NCI-H526 (cell line): ENCODE measurements at places on chromosomes 1 and 21.

DNA sequence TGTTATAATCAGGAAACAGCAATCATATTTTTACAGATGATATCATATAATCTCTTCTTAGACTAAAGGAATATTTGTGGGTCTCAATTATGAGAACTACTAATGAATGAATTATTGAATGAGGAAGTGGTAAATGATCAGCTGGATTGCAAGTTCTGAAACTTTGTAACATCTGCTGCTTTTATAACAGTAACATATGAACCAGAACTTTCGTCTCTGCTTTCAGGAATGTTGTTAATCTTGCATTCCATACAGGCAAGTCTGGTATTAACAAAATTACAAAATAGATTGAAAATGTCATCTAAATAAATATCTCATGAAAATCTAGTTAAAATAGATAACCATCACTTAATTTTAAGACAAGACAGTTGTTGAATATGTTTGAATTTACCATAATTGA lies 110.5 kb upstream of the COL11A1 start:
- DNase-seq = no peak

DNA sequence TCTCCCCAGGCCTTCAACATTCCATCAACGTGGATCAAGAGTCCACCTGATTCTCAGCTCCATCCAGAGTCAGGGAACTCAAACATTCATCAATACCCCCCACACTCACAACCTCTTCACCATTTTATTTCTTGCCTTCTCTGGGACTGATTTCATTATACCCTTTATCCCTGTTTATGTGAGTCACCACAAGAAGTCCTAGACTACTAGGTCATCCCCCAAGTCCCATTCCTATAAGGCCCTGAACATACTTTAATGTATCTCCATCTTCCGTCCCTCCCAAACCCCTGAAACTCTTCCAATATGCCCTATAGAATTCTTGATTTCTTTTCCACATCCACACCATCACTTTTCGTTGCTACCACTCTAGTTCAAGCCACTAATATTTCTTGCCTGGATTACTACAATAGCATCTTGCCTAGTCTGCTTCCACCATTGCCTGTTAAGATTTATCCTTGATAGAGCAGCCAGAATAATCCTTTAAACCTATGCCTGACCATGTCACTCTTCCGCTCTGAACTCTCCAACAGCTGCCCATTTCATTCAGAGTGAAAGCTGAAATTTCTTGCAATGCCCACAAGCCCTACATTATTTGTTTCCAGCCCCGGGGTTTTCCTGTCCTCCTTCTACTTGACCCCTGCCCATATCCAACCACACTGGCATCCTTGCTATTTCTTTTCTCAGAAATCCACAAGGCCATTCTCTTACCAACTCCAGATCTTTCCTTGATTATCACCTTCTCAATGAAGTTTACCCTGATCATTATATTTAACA lies 9.4 kb upstream of the SAMD13 start:
- DNase-seq = no peak

- DNase-seq = no peak
These were observed 37.4 kb downstream of the NCF2 start for GRCh38 chr1:183552891-183553290.

DNA sequence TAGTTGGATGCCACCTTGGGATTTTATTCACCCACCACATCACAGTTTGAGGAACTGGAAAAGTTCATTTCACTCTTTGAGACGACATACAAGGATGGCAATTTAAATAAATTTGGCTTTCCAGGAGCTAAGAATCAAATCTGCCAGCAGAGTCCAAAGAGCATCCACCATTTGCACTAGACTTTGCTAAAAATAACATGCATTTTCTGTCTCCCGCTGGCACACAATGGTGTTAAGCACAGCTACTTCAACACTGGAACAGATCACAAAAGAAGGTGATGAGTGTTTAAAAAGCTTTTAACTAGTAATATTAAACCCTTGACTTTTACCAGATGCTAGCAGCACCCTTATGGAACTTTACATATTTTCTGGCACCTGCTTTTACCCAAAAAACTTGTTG lies 44.6 kb downstream of the MAEL start:
- no peak for DNase-seq

- no peak for DNase-seq
These were observed 53.1 kb upstream of the TRIM67 start for GRCh38 chr1:231108516-231109302.

GRCh38 chr1:172135978-172136610 lies 284.4 kb upstream of the C1orf105 start:
- DNase-seq = no peak

GRCh38 chr1:66244429-66244828 lies 289.5 kb upstream of the SGIP1 start:
- no peak for DNase-seq

DNA sequence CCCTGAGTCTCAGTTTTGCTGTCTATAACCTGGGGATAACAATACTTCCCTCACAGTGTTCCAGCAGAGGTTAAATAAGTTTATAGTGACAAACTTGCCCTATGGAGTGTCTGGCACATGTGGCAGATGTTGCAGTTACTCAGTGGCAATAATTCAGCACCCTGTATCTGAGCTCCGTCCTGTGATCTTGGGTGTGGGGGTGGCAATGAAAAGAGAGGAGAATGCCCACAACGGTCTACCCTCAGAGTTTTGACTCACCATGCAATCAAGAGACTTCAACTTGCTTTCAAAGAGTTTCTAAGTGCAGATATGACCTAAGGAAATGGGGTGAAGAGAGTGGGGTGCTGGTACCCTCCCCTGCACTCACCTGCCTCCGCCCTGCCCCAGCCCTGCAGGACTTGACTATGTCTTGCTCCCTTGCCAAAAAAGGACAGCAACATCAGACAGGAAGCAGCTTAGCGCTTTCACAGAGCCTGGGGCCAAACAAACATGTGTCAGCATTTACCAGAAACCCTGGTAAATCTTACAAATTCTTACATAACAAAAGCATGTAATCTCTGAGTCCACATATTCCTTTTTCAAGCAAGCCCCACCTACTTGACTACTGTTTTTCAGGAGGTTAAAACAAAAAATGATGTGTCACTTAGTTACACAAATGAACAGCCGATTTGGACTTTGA lies 185.1 kb upstream of the CAMK1G start:
- DNase-seq = no peak

DNA sequence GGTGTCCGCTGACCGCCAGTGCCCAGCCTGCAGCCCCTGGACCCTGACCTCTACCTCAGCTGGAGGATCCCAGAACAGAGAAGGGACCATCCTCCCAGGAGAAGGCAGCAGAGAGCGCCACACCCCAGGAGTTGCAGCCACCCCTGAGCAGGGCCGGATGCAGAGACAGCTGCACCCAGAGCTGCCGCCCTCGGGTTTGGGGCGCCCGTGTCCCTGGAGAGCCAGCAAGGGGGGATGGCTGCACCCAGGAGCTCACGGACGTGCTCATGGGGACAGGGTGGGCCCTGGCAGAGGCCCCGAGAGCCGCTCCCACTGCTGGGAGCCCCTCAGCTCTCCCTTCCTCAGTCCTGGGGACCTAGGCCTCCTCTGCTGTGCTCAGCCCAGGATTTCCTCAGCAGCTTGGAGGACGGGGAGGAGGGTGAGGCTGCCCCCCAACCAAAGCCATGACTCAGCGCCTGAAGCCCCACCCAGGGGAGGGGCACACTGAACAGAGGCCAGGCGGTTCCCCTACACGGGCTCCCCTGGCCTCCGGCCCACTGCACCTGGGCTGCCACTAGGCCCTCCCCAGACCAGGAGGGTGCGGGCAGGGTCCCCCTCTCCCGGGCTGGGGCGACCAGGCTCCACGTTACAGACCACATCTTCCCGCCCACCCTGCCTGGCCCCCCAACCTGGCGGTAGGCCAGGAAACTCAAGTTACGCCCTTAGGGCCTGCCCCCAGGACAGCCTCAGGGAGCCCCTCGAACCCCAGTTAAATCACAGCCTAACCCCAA lies 2.2 kb downstream of the ACAP3 start:
- no peak for DNase-seq

GRCh38 chr1:32989160-32990050 lies 24.8 kb upstream of the RNF19B start:
- no peak for DNase-seq

DNA sequence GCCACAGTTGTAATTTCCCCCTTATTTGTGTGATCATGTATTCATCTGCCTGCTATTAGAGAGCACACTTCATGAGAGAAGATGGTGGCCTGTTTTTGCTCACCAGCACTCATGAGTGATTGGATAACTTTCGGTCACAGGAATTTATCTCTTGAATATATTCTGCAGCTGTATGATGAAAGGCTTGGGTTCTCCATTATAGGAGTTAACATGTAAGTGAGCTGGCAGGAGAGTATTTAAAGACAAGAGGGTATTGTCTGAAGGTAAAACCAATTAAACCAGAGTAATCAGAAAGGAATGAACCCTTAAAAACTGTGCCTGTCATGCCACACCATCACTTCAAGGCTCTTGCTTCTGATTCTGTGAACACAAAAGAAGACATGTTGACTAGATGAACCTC lies 574.9 kb upstream of the CAMK1G start:
- DNase-seq = no peak

DNA sequence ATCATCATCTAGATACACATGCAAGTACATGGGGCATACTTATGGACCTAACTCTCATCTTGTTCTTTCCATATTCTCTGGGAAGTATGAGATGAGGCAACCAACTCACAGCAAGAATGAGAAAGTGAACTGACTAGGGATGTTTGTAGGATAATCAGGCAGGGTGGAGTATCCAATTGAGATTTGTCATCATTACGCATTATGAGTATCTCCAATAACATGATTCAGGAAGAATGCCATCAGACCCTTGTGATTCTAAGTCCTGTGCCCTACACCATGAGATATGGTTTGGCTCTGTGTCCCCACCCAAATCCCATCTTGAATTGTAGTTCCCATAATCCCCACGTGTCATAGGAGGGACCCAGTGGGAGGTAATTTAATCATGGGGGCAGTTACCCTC lies 154.0 kb downstream of the SLC30A10 start:
- DNase-seq = no peak

DNA sequence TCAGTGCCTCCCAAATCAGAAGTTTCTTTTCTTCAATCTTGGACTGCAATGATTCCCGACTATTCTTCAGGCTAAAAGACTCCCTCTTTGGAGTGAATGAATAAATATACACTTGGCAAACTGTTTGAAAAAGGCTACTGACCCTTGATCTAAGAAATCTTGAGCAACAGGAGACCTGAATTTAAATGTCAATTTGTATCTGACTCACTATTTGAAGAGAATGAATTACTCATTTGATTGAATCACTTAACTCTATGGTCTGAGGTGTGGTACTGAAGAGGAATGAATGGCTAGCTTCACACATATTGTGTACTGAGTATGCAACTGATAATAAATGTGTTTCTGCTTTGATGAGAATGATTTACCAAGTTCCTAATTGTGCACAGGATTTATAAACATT lies 4.6 kb upstream of the SMG7 start:
- DNase-seq = no peak

DNA sequence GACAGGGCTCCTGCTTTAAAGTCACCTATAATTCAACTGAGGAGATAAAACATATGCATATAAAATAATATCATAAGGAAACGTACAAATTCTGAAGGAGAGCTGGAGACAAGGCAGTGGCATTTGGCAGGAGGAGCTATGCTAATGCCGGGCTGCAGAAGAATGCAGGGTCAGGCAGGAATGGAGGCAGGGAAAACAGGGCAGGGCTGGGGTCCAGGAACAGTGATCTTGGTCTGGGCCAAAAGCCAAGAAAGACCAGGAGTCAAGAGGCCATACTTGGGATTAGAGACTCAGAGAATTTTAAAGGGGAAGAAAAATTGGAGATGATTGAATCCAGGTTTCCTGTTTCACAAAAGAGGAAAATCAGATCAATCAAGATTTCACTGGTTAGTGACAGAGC lies 20.0 kb upstream of the BRDT start:
- no peak for DNase-seq

- DNase-seq = no peak
These were observed 56.0 kb upstream of the CNIH3 start for GRCh38 chr1:224559981-224560728.

GRCh38 chr1:12143631-12144155 lies 23.1 kb upstream of the TNFRSF1B start:
- DNase-seq = no peak

DNA sequence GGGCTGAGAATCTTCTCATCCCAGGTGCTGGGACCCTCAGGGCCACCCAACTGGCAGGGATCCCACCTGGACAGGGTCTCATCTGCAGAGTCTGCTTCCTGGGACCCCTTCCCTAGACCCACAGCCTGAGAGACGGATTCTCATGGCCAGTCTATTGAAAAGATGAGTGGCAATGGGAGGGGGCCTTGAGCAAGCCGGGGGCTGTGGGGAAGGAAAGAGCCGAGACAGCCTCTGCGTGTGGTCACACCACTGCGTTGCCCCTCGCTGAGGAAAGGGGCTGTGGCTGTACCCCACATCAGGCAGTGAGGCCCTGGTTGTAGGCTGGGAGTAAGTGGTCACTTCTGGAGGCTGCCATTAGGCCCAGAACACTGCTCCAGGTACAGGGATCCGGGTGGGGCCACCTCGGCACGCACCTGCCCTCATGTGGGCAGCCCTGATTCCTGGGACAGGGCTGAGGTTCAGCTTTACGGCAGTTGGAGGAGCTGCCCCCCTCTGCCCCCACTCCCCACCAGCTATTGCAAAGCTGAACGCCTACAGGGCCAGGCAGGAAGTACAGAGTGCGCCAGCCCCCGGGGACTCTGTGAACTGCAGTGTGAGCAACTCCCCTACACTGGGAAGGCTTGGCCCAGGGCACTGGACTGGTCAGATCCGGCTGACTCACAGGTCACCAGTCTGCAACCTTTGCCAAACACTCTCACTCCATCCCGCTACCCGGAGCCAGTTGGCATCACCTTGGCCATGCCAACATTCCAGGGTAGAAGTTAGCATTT lies 106.9 kb downstream of the RIPK4 start:
- no peak for DNase-seq

- DNase-seq = no peak
These were observed 81.0 kb upstream of the VAMP3 start for GRCh38 chr1:7690076-7690475.

- DNase-seq = no peak
These were observed 4.3 kb downstream of the PLCH2 start for GRCh38 chr1:2480236-2480985.

- DNase-seq = no peak
These were observed 4.8 kb downstream of the RC3H1 start for GRCh38 chr1:174017231-174017970.

DNA sequence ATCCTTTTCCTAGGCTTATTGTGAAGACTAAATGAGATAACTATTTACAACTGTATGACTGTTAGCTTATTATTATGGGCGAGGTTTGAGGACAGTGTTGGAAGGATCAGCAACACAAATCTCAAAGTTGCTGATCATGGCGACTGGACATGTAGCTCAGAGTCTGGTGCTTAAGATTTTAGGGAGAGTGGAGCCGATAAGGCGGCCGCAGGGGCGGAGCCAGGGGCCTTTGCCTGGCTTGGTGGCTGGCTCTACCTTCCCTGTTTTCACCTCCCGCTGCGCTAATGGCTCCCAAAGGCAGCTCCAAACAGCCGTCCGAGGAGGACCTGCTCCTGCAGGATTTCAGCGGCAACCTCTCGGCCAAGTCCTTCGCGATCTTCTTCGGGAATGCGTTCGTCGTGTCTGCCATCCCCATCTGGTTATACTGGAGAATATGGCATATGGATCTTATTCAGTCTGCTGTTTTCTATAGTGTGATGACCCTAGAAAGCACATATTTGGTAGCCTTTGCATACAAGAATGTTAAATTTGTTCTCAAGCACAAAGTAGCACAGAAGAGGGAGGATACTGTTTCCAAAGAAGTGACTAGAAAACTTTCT lies 45.5 kb downstream of the GIPC2 start:
- DNase-seq = no peak

- DNase-seq = no peak
These were observed 1.3 kb upstream of the LYST start for GRCh38 chr1:235867903-235868469.

GRCh38 chr1:57623791-57624538 lies 200.1 kb upstream of the DAB1 start:
- no peak for DNase-seq
